Fibroblast of skin of right biceps (primary cell): ENCODE measurements at places on chromosomes 16 and 17.

- DNase-seq: peak; percentile 65
These were observed 655 bp downstream of the HIRIP3 start for GRCh38 chr16:29994600-29995323.

GRCh38 chr17:58081646-58082340, 1.4 kb upstream of the DYNLL2 start:
- no peak for DNase-seq

GRCh38 chr16:84949772-84950436, 61.4 kb downstream of the ZDHHC7 start:
- DNase-seq: no peak

DNA sequence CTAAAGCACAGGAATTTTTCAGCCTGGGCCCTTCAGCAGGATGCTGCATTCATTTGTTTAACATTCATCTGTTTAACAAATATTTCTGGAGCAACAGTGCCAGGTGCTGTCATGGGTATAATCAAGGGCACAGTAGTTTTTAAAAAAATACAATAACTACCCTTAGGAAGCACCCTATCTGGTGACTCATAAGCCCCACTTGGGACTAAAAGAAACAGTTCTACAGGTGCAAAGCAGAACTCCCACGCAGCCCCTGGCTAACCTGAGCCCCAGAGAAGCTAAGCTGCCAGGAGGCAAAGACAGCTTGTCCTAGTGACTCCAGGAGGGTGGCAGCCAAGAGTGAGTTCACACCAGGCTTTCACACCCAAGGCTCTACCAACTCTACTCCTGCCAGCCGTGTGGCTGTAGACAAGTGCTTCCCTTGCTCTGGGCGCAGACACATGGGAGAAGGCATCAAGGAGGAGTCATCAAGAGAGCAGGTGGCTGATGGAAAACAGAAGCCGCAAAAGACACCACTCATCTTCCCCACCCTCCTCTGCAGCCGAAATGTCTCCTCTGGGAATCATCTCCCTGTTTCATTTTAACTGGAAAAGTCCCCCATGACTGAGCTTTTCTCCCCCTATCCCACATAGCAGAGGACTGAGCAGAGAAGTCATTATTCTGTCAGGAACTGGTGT, 14.4 kb downstream of the CUEDC1 start:
- no peak for DNase-seq

GRCh38 chr16:84650062-84650991, 2.0 kb downstream of the KLHL36 start:
- peak; percentile 88 for DNase-seq

DNA sequence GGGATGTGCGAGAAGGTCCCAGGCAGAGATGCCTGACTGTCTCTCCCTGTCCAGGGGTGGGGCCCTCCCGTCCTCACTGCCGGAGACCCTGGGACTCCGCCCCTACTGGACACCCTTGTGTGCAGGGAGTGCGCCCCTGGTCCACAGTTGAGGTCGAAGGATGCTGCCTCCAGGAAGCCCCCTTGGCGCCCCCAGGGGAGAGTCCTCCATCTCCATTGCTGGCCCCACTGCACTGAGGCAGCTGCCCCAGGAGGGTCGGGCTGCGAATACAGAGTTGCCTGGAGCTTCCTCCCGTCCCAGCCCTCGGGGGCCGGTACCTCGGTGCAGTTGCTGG, 26.6 kb downstream of the CTU2 start:
- DNase-seq: no peak

DNA sequence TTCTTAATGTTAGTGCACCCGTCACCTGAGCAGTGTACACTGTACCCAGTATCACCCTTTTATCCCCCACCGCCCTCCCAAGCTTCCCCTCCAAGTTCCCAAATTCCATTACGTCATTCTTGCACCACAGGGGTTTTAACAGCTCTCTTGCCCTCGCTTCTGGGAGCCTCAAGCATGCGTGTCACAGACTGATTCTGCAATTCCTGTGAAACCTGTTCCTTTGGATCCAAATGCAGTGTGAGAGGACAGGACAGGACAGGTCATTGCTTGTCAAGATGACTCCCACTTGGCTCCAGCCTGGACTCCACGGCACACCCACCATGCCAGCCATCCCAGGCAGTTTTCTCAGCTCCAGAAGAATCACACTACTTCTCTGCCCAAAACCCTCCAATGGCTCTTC, 44.1 kb downstream of the CYB5D2 start:
- DNase-seq: no peak
